Ecto neural progenitor cell (in vitro differentiated cells): ENCODE measurements at places on chromosomes 1 and 21.

- no peak for DNase-seq
Measured at GRCh38 chr1:203050826-203051225, 24.5 kb downstream of the PPFIA4 start.

GRCh38 chr1:3895279-3895950 lies 4.7 kb downstream of the C1orf174 start:
- no peak for DNase-seq

DNA sequence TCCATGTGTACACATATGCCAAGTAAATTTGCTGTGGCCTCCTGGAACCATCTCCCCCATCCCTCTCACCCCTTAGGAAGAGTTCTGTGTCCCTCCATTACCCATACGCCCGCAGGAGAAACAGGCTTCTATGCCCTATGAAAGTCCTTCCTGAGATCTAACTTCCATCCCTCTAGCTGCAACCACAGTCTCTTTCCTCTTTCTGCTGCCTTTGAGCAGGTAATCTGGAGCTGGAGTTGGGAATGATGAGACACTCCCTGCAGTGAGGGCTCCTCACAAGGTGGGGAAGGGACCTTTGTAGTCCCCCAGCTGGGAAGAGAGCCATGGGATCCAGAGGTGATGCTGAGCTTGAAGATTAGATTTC lies 2.0 kb upstream of the KCNQ4 start:
- no peak for DNase-seq

GRCh38 chr1:112546076-112546475 lies 37.3 kb downstream of the WNT2B start:
- no peak for DNase-seq

- no peak for DNase-seq
Measured at GRCh38 chr1:207821464-207822045, 69.7 kb downstream of the CD46 start.

GRCh38 chr1:3459051-3459908 lies 4.8 kb downstream of the ARHGEF16 start:
- no peak for DNase-seq

- no peak for DNase-seq
Measured at GRCh38 chr21:39084979-39085729, 98.1 kb downstream of the PSMG1 start.

DNA sequence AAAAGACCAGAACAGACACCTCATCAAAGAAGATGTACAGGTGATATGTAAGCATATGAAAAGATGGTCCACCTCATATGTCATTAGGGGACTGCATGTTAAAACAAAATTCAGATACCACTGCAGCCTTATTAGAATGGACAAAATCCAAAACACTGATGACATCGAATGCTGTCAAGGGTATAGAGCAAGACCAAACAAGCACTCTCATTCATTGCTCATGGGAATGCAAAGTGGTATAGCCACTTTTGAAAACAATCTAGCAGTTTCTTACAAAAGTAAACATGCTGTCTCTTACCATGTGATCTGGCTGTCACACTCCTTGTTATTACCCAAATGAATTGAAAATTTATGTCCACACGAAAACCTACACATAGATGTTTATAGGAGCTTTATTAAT lies 426.6 kb upstream of the ESRRG start:
- DNase-seq = no peak

DNA sequence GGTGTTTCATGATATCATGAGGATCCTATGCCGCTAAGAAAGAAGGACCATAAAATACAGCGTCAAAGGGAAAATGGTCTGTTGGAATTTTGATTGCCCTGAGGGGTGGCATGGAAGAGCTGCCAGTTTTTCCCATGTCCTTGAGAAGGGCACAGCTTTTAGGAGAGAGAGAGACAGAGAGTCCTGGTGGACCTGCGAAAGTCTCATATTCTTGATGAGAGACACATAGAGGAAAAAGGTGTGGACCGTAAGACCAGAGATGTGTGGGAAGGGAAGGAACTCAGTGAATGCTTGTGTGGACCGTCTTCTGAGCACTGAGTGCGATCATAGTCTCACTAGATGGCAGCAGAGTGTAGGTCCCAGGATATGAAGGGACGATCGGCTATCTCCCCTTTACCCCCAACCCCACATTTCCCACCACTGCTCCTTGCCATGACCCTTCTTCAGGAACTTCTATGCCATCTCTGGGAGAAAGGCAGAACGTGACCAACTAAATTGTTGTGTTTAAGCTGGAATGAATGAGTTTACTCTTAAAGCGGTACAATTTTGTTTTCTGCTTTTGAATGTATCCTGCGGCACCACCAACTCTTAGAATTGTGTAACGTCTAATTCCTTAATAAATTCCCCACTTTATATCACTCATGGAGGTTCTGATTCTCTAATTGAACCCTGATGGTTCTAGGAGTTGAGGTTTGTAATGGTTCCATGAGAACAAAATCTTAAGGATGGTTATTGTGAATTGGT lies 117.7 kb downstream of the CTH start:
- DNase-seq = peak; percentile 63

DNA sequence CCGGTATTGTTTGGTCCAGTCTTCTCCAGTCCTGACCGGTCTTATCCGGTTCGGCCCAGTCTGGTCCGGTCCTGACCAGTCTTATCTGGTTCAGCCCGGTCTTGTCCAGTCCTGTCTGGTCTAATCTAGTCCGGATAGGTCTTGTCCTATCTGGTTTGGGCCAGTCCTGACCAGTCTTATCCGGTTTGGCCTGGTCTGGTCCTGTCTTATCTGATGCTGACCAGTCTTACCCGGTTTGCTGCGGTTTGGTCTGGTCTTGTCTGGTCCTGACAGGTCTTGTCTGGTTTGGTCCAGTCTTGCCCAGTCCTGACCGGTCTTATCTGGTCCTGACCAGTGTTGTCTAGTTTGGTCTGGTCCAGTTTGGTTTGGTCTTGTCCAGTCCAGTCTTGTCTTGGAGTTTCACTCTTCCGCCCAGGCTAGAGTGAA lies 30.1 kb downstream of the DHX9 start:
- peak; percentile 72 for DNase-seq

DNA sequence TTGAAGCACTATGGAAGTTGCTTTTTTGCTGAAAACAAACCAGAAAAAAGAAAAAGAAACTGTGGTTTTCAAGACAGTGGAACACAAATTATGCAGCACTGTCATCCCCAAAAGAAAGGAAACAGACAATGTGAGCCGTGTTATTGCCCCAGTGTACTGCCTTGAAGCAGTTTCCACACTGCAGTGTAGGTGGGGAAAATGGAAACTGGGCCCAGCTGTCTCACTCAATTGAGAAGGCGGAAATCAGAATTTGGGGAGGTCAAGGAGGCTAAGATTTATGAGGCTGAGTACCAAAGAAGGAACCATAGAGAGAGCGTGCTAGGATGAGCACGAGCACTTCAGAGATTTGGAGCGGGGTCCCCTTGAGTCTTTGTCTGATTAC lies 55.5 kb downstream of the MPZL1 start:
- no peak for DNase-seq

DNA sequence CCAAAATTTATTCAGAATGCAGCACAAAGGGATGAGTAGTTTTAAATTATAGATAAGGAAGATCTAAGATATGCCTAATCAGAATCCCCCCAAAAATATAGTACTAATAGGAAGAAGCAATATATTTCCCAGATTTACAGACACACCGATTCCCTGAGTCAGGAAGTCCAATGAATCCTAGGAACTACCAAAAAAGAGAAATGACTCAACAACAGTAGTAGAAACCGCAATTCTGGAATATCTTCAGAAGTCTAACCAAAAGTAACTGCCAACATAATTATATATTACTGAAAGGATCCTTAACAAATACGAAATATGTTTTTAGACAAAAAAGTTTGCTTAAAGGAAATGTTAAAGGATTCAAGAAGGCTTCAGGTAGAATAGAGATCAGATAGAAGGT lies 10.3 kb downstream of the AHCTF1 start:
- no peak for DNase-seq

DNA sequence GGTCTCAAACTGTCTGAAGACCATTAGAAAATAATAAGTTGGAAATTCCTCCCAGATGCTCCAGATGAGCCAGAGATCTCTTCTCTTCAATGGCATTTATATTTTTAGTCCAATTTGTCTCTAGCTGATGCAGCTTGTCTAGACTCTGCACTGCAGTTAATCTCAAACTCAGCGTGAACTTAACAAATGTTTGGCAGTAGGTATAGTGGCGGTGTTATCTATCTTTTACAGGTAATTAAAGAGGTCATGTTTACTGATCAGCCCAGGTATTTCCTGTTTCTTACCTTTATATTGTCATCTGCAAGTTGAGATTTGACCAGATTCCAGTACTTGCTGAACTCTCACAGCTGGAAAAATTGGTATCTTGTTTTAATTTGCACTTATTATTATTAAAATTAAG lies 1024.5 kb upstream of the ADGRL2 start:
- no peak for DNase-seq

DNA sequence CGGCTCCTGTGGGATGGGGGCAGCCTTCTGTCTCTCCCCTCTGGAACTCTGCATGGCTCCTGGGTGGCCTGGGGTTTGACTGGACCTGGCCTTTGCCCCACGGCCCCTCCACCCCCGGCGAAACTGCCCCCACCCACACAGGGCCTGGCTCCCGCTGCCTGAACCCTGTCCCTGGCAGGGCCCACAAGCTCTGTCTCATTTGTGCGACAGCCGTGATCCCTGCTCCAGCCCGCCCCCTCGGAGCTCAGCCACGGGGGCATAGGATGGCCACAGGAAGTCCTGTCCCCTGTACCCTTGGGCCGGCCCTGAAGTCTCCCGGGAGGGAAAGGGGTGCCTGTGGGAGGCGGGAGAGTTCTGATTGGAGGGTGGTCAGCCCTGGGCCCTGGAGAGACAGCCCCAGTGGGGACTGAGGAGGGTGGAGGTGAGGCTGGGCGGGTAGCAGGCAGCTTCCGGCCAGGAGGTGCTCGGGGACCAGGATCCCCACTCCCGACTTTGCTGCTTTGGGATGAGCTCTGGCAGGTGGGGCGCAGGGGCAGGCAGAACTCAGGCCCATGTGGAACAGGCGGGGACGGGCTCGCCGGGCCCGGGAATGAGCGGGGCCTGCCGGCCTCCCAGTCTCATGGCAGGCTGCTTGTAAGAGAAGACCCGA lies 45.1 kb downstream of the SLX9 start:
- no peak for DNase-seq

DNA sequence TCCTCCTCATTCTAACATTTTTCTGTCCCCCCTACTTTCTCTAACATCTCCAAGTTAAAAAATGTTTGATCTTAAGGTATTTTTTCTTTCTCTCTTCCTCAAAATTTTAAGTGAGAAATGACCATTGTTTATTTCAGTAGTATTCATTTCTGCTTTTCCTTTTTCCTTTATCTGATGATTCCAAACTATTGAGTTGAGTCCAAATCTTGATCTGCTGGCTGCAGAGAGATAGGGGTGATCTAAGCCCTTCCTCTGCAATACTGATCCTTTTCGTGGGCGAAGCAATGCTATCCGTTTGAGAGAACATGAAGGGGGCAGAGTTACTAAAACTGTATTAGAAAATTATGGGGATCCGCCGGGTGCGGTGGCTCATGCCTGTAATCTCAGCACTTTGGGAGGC lies 516 bp upstream of the NMNAT2 start:
- DNase-seq = no peak

DNA sequence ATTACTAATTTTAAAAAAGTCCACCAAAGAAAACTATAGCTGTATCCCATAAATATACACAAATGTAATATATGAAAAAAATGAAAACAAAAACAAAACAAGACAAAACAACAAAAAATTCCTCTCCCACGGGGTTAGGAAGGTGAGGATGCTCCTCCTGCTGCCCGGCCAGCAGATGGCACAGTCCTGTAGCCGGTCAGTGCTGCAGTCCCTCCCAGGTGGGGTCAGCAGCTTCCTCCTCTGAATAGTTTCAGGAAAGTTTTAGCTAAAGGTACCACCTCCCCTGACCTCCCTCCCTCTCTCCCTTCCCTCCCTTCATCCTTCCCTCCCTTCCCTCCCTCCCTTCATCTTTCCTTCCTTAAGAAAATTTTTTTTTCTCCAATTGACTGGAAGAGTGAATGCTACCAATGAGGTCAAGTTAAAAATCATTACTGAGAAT lies 67.8 kb upstream of the BCL10 start:
- DNase-seq = no peak

DNA sequence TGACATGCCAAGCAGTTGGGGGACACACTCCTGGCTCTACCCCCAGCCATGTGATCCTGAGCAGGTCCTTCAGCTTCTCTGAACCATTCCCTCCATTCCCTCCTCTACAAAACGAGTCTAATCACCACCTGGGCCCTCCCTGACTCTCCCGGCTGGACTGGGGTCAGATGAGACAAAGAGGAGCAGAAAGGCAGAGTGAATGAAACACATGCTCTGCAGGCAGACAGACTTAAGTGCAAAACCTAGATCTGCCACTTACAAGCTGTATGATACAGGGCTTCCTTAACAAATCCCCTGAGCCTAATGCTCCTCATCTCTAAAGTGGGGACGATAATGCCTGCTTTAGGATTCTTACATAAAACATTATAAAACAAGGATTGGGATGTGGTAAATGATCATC lies 17.3 kb downstream of the RIMS3 start:
- DNase-seq = no peak

DNA sequence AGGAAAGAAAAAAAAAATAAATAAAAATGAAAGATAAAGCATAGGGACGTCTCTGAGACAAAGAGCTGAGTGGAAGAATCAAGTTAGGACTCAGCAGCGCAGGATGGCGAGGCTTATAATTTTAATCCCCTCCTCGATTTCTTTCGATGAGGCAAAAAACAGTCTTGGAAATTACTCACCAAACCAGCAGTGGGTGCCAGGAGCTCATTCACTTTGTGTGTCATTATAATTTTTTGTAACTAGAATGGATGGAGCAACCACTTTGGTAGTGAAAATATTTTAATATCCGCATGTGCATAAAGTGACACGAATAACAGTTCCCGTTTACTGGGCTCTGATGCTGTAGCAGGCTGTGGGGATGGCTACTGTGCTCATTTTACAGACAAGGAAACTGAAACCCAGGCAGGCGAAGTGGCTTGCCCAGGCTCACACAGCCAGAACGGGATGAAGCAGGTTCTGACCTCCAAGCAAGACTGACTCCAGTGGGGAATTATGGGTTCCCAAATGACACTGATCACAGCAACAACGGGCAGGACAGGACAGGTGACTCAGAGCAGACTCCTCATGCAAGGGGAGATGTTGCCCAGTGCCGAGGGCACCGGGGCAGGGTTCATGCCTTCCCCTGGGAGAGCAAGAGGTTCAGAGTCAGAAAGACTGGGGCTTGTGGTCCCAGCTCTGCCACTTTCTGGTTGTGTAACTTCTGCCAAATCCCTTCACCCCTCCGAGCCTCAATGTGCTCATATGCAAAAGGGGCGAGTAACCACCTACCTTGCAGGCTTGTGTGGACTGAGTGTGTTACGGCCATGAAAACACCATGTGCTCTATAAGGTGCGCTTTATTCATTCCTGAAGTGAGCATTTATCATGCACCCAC lies 63.6 kb downstream of the RUNX3 start:
- peak; percentile 38 for DNase-seq
